Stomach (tissue), 19 donors: ENCODE measurements at places on chromosomes 1 and 21. TPM values are rescaled to one million over a fixed set of nuclear protein-coding genes. Genes with fewer than 3 reads are reported as not detected.

Gene TFAP2E
- not detected for total RNA-seq

Gene TNFRSF14
- 371 TPM for total RNA-seq

Gene LIN28A
- total RNA-seq: not detected

Gene PCP4L1
- 17.6 TPM for total RNA-seq

Gene HPCA
- total RNA-seq: not detected

Gene TMEM82
- not detected for total RNA-seq

Gene KCNJ6
- total RNA-seq: not detected

Gene DISP1
- total RNA-seq: 277 TPM

Gene IGSF3
- total RNA-seq: 18.1 TPM

Gene PFDN2
- 11.6 TPM for total RNA-seq

Gene FCER1G
- total RNA-seq: 27.0 TPM

Gene DENND2C
- total RNA-seq: 3.6 TPM

Gene GBP1
- 25.1 TPM for total RNA-seq

Gene LMOD1
- total RNA-seq: 420 TPM
